Heart right ventricle (tissue), 16 donors: ENCODE measurements at places on chromosomes 6 and 20.

GRCh38 chr6:85096976-85097375 is 332.6 kb upstream of the TBX18 start:
- DNase-seq = no peak

DNA sequence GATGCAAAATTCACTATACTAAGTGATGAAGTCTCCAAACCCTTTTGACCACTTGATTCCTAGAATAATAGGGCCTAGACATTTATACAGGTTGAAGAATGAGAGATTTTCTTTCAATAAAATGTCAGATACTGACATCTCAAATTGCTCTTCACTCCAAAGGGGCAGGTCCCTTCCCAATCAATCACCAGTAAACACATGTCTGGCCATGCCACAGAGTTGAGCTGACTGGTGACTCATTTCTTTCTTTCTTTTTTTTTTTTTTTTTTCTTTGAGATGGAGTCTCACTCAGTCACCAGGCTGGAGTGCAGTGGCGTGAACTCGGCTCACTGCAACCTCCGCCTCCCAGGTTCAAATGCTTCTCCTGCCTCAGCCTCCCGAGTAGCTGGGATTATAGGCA is 388.6 kb upstream of the BTBD3 start:
- DNase-seq = no peak

GRCh38 chr6:151288712-151289398 is 49.1 kb downstream of the AKAP12 start:
- DNase-seq = no peak

DNA sequence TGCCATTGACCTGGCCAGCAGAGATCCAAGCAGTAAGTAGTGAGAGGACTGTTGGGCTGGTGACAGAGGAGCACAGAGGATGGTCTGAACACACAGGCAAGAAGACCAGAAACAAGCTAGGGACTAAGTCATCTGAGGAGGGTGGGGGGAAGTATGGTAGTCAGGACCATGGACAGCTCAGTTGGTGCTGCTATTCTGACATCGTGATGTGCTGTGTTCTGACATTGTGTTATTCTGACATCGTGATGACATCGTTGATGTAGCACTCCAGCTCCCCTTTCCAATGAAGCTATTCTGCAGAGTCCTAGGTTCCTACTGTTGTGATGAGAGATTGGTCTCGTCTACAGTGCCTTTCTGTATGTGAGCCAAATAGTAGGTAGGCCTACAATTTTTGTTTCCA is 28.7 kb downstream of the CFAP206 start:
- DNase-seq = peak; percentile 42

- DNase-seq = peak; percentile 38
Observed at GRCh38 chr20:57999465-58000111, 228.9 kb downstream of the ANKRD60 start.

GRCh38 chr6:31450751-31451150 is 47.2 kb upstream of the MICB start:
- DNase-seq = no peak

DNA sequence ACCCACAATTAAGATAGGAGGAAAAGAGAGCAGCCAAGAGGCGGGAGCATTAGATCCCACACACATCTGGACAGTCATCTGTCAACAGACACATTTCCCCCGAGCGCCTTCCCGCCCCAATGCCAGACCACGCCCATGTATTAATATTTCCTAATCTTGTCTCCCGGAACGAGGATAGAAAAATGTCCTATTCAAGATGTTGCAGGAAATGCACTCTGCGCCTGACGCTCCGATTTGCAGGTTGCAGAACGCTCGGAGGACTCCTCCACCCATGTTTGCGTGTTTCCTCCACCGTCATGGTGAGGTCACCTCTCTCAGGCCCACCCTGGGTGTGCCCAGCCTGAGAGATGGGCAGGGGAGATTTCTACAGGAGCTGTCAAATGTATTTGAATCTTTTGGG is 215.2 kb downstream of the TAF4 start:
- no peak for DNase-seq

DNA sequence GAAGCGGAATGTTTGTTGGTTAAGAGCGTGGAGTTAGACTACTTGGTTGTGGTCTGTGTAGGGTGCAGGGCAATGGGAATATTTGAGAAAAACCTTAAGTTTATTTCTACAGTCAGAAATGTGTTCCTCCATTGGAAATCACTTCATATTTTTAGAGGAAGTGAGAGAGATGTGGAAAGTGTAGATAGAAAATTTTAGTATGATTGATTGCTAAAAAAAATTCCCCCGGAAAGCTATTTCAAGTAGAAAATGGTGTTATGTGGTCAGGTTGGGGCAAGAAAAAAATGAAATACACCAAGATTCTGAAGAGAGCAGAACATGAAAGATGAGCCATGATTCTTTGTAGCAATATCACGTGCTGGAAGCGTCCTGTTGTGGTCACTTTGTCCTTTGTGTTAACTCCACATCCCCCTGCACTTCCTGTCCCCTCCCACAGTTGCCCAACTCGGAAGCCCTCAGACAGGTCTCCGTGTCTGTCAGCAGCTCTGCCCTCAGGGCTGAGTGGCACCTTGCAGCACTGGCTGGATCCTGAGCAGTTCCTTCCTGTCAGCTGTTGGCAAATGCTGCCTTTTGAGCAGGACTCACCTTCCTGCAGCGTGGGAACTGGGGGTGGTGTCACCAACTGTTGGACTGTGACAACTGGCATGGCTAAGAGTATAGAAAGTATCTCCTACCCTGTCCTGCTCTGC is 137.5 kb upstream of the SLC24A3 start:
- no peak for DNase-seq

- DNase-seq = no peak
Observed at GRCh38 chr20:51715163-51715855, 52.9 kb downstream of the ATP9A start.

- no peak for DNase-seq
Observed at GRCh38 chr6:128156321-128157111, 255.7 kb upstream of the THEMIS start.

DNA sequence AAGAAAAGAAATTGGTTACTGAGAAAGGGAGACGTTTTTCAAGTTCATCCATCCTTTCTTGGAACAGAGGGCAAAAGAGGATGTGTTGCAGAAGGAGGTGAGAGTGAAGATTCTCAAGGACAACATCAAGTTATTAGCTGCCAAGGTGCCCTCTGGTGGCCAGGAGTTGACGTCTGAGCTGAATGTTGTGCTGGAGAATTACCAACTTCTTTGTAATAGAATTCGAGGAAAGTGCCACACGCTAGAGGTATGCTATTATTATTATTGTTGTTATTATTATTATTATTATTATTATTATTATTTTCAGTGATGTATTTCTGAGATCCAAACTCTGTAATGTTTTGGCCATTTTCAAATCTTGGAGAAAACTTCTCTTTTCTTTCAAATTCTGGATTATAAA is 197.0 kb downstream of the UTRN start:
- DNase-seq = peak; percentile 67

DNA sequence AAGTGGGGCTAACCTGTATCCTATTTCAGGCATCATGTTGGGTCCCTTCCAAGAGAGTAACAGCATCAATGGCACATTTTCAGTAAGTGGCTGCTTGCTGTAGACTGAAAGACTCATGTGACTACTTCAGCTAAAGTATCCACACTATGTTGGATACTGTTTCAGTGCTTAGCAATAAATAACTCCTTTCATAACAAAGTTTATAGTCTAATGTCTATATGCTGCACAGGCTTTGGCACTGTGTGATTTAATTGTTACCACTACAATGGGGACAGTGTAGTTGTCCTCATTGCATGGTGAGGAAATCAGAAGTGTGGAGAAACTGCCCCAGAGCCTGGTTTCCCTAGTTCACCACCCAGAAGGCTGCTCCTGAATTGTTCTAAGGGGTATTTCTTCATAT is 318.0 kb upstream of the PTCHD4 start:
- no peak for DNase-seq

DNA sequence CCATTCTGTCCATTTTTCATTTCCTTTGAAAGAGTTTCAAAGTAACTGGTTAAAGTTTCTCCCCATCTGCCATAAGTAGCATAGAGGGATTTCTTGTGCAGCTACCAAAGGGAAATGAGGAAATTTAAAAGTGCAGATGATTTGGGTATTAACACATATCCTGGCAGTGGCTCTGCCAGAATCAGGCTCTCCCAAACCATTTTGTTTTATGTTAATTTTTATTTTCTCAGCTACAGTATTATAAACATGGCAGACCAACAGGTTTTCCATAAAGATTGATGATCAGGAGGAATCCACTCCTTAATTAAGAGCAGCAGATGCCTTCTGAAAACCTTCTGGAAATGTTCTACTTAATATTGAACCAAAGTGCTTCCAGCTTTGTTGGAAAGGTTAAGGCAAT is 13.9 kb downstream of the PLCB4 start:
- DNase-seq = no peak

GRCh38 chr6:141482796-141483597 is 649.7 kb upstream of the GJE1 start:
- no peak for DNase-seq

GRCh38 chr20:33677991-33678702 is 3.9 kb upstream of the NECAB3 start:
- DNase-seq = peak; percentile 64

DNA sequence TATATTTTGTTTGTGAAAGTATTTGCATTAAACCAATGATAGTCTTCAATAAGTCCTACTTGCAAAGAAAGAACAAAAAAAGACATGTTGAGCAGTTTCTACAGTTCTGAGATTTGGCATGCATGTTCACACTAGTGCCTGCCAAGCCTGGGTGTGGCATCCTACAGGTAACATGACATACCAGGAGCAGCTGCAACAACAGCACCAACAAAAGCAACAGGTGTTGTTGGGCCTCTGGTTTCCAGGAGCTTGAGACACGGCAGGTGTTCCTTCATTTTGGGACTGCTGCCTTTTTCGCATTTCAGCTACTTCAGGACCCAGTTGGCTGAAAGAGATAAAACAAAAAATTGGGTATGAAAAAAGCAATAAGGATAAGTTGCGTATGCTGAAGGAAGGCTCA is 41.2 kb upstream of the MTRF1L start:
- no peak for DNase-seq

- no peak for DNase-seq
Observed at GRCh38 chr6:52243282-52243893, 912 bp downstream of the IL17F start.

DNA sequence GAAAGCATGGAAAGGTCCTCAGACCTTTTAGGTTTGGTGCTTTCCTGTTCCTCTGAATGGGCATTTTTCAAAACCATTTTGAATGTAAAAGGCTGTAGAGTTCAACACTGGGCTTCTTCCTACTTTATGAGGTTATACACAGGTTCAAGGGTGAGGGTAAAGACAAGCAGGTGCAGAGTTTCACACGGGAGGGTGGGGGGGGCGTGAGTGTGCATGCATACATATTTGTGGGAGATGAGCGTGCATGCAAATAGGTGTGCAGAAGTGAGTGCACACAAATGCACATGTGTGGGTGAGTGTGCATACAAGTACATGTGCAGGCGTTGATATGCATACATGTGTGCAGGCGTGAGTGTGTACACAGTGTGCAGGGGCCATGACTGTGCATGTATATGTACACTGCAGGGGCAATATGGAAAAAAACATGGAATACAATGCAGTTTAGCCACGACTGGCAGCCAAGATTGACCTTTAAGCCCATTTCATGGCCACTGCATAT is 183.1 kb downstream of the GMPR start:
- DNase-seq = no peak

DNA sequence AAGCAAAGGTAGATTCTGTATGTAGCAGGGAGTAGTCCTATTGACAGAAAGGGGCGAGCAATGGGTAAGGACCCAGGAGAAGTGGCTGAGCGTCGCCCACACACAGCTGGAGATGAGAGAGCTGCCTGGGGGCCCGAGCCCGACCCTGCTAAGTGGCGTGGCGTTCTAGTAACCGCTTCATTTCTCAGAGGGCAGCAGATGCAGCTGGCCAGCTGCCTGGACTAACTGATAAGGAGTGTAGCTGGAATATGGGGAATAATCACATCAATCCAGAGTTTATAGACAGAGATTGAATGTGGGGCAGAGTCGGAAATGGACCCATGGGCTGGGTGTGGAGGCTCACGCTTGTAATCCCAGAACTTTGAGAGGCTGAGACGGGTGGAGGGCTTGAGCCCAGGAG is 64.4 kb downstream of the EZR start:
- DNase-seq = no peak

DNA sequence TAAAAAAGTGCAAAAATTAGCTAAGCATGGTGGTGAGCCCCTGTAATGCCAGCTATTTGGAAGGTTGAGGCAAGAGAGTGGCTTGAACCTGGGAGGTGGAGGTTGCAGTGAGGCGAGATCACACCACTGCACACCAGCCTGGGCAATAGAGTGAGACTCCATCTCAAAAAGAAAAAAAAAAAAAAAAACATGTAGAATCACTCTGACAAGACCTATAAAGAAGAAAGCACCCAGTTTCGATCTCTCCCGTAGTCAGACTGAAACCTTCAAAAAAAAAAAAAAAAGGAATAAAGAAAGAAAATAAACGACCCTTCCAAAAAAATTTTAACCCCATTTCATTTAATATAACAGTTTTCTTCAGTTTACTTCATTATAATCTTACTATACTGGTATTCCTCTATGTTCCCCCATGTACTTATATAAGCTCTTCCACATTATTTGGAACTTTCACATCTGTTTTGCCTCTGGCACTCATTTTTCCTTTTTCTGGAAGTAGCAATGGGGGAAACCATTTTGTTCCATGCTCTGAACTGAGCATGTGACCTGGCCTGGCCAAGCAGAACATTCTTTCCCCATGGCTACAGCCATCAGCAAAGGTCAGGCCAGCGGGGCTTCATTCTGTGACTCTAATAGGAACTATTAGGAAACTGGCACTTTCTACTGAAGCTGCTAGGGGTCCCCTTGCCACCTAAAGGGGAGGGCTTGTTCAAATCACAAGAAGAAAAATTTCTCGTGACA is 9.6 kb downstream of the SLC18B1 start:
- no peak for DNase-seq
